ENCODE measurements at places on chromosomes 11 and 22.

DNA sequence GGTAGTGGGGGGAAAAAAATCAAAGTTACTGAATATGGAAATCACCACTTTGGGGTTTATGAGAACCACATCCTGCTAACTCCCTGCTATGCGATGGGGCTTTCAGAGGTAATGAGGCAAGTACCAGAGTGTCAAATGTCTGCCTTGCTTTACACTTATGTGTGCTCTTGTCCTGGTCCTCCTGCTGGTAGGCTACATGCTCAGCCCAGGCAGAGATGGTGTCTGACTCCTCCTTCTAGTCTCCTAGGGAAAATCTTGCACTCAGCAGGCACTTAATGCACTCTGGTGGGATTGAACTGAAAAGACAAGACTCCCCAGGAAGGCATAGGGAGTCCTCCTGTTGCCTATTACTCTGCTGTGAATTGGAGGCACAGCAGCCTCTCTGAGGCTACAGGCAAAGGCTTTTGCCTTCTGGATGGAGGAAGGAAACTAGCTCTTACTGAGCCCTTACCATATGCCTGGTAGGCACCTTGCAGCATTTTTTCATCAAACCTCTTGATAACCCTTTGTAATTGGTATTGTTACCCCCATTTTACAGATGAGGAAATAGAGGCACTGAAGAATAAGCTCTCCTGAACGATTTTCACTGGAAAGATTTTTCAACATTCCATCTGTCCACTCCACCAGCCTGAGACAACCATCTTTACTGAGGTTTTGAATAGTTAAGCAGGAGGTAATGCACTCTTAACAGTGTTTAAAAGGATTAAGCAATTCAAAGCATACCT, 132.1 kb upstream of the PAX6 start:
- DNase-seq = peak; percentile 13

DNA sequence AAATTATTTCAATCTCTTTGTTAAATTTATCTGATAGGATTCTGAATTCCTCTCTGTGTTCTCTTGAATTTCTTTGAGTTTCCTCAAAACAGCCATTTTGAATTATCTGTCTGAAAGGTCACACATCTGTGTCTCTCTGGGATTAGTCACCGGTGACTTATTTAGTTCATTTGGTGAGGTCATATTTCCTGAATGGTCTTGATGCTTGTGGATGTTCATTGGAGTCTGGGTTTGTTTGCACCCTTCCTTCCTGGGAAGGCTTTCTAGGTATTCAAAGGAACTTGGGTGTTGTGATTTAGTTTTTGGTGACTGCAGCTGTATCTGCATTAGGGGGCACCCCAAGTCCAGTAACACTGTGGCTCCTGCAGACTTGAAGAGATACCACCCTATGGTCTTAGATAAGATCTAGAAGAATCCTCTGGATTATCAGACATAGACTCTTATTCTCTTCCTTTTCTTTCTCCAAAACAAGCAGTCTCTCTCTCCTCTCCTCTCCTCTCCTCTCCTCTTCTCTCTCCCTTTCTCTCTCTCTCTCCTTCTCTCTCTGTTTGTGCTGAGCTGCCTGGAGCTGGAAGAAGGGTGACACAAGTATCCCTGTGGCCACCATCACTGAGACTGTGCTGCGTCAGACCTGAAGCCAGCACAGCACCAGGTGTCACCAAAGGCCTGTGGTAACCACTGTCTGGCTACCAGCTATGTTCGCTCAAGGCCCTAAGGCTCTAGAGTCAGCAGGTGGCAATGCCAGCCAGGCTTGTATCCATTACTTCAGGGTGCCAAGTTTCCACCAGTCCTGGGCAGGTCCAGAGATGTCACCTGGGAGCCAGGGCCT, 3.3 kb upstream of the HEPN1 start:
- DNase-seq = no peak

GRCh38 chr22:48806227-48806781, 1021.4 kb downstream of the BRD1 start:
- no peak for DNase-seq

DNA sequence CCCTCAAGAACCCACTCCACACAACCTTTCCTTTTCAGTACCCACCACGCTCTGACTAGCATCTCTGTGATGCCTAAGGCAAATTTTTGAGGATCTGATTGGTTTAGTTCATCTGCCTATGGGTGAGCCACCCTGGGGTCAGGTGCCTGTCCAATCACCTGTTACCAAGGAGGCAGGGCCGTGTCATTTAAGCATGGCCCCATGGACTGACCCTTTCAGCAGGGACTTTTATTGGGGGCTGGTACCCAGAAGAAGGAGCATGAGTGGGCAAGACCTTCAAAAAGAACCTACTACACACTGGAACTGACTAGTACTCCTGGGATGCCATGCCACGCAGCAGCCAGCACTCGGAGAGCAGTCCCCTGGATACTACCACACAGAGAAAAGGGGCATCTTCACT, 28.4 kb downstream of the C11orf91 start:
- no peak for DNase-seq

All from astrocyte of the hippocampus (primary cell).